GM20000 (cell line): ENCODE measurements at places on chromosomes 6 and 20.

DNA sequence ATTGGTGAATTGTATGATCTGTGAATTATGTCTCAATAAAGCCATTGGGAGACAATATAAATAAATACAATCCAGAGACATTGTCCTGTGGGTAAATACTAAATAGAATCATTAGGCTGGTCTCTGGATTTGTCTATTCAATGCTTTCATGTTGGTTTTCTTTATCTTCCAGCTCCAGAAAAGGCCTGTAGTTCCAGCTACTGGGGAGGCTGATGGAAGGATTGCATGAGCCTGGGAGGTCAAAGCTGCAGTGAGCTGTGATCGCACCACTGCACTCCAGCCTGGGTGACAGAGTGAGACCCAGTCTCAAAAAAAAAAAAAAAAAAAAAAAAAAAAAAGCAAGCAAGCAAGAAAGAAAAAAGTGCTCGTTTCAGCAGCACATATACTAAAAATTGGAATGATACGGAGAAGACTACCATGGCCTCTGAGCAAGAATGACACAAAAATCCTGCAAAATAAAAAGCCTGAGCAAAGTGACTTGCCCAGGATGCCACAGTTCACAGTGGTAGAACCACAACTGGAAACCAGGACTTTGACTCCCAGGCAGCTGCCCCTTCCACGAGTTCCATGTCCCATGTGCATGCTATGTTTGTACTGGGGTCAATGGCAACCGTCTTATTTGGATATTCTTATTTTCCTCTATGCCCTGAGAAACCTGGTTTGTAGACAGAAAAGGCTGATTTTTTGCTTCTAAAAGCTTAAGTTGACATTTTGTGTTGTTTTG is 33.6 kb upstream of the GMPR start:
- no peak for DNase-seq

GRCh38 chr6:67667637-67668422 is 967.3 kb upstream of the ADGRB3 start:
- DNase-seq = no peak

- no peak for DNase-seq
Measured at GRCh38 chr6:101398716-101399615, 5.5 kb downstream of the GRIK2 start.

GRCh38 chr6:161050134-161050765 is 58.7 kb downstream of the MAP3K4 start:
- no peak for DNase-seq

DNA sequence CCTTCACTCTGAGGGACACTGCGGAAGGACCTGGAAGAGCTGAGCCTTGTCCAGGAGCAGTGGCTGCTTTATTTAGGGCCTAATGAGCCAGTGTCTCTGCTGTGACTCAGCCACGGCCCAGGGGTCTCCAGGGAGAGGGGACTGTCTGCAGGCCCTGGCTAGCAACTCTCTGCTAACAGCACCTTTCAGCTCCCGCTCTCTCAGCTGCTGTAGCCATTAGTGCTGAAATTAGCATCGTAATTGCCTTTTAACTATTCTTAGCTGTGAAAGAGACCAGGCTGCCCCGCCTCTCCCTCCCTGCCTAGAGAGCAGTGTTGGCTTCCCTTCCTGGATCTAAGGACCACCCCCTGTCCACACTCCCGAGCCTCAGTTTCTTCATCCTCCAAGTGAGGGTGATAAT is 53.1 kb upstream of the SLC32A1 start:
- no peak for DNase-seq

DNA sequence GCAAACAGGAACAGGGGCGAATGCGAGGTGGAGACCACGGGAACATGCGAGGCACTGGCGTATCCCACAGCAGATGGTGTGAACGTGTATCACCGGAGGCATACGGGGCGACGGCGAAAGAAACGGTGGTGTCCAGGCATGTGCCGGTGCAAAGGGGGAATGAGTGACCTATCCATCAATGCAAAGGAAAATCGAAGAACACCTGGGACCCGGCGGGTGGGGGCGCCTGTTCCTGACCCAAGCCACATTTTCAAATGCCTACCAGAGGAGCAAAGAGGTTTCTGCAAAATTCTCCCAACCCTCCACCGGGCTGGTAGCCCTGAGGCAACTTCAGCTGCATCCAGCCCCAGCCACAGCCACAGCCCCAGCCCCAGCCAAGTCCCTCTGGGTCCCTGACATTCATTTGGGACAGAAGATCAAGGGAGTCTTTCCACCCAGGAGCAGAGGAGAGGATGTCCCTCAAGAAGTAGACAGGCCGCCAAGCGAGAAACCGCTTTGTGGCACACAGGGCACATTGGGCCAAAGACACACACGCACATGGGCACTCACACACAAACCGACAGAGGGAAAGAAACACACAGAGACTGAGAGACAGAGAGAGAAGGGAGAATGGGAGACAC is 164.0 kb upstream of the ZNF337 start:
- no peak for DNase-seq

GRCh38 chr6:118980063-118980462 is 45.1 kb upstream of the MCM9 start:
- DNase-seq = no peak

GRCh38 chr20:44402391-44403193 is 47.1 kb downstream of the HNF4A start:
- DNase-seq = no peak

- no peak for DNase-seq
Measured at GRCh38 chr20:57829805-57830514, 120.1 kb upstream of the PMEPA1 start.

DNA sequence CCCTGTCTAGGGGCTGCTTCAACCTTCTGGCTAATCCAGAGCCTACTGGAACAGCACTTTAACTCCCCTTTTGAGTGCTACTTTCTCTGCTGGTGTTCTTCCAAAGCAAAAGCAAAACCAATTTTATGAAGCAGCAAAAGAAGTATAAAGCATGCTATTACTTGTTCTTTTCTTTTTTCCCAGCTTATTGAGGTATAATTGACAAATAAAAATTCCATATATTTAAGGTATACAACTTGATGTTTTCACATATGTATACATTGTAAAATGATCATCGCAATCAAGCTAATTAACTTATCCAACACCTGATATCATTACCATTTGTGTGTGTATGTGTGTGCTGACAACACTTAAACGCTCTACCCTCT is 14.9 kb downstream of the ID4 start:
- DNase-seq = no peak

DNA sequence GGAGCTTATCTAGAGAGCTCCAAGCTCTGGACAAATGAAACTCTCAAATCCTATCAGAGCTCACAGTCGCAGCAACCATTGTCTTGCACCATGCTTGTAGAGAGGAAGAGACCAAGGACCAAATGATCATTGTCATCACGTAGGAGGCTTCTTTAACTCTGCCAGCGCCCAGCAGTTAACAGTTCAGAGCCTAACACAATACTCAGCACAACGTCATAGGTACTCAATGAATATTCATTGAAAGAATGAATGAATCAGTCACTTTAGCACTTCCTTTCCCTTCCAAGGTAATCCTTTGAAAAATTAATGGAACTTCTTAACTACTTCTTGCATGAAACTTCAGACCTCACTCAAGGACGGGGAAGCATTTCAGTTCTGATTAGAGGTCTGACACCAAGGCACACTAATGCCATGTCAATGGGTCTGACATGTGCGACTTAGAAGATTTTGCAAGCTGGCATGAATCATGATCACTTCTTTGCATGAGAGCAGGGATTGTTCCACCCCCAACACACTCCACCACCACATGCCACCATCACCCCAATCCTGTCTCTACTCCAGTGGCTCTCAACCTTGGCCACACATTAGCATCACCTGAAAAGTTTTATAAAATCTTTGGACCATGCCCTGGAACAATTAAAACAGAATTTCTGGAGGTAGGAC is 45.1 kb downstream of the KHDC1L start:
- no peak for DNase-seq

DNA sequence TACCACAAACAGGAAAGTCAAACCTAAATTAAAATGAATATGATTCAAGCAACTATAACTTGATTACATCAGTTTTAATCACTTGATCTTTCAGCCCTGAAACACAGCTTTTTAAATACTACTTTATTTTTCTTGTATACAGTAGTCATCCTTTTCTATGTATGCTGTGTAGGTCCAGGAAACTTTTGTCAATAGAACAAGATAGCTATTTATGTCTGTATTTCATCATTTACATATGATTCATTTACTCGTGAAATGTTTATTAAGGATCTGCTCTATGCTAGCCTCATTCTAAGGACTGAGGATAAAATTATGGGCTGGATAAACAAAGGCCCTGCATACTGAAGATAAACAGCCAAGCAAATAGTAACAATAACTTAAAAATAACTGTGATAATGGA is 930.2 kb downstream of the TFAP2A start:
- no peak for DNase-seq

DNA sequence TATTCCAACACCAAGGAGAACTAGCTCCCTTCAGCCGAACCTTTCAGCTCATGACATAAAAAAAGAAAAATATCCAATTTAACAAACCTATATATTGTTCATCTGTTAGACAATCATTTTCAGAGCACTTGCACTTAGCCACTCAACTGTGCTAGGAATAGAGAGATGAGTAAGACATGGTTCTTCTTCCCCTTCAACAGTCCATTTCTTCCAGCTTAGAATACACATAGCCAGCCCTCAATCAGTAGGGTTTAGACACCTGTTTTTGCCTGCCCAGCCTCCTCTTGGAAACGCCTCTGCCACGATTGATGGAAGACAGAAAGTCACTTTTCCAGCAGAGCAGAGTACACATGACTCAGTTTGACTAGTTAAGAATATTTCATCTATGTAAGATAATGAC is 21.8 kb downstream of the ADNP start:
- no peak for DNase-seq

GRCh38 chr20:25058847-25059810 is 1.2 kb upstream of the ACSS1 start:
- DNase-seq = no peak

DNA sequence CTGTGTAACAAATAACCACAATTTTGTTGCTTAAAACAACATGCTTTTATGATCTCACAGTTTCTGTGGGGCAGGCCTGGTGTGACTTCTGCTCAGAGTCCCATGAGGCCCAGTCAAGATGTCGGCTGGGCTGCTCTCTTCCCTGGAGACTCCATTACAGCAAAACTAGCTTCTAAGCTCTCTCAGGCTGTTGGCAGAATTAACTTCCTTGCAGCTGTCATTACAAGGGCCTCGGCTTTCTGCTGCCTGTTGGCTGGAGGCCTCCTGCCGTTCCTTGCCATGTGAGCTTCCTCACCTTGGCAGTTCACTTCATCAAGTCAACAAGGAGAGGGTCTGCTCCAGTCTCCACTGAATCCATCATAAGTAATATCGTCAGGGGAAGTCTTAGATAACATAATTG is 659.2 kb downstream of the PRKN start:
- no peak for DNase-seq

DNA sequence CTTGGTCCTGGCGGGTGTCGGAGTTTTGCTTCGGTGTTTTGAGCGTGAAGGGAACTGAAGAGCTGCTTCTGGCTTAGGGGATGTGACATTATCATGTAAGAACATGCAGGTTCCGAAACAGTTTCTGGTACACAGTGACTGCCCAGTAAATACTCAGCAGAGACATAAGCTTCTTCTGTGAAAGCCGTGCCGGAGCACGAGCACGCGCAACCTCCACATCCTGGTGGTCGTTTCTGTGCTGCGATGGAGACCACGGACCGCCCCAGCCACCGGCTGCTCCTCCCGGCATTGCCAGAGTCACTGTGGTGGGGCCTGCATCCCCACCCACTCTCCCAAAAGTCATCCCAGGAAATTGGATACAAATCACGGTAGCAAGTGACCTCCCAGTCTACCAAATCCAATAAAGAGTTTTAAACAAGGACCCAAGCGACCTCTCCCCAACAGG is 18.7 kb downstream of the KIF25 start:
- no peak for DNase-seq

DNA sequence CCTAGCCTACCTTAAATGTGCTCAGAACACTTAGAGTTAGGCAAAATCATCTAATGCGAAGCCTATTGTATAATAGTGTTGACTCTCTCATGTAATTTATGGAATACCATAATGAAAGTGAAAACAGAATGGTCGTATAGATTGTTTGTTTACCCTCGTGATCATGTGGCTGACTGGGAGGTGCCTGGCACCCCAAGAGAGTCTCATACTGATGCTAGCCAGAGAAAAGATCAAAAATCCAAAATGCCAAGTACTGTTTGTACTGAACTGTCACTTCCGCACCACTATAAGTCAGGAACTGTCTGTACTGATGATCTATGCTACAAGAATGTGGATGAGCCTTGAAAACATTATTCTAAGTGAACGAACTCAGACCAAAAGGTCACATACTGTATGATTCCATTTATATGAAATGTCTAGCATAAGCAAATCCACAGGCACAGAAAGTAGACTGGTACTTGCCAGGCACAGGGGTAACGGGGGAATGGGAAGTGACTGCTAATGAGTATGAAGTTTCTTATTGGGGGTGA is 22.4 kb downstream of the ZMYND8 start:
- DNase-seq = no peak

DNA sequence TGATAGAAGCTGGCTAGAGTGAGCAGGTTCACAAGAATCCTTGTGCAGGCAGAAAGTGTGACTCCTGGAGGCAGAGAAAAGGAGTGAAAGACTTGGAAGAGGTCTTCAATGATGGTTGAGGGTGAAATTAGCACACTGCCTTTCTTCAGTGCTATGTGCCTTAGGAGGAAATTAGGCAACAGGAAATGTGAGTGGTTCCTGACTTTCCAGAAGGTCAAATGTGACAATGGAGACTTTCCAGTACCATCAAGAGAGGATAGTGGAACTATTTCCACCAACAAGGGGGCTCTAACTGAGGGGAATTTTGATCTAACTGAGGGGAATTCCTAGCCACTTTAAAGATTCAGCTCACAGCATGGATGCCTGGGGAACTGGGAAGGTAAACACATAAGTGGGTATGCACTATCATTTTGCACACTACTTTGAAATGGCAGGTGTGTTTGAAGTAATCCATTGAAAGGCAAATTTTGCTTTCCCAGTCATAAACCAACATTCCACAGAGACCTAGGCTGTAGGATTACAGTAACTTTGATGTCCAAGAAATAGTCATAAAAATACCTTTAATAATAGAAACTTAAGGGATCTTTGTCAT is 90.0 kb downstream of the PERP start:
- no peak for DNase-seq

GRCh38 chr6:31493875-31494694 is 3.9 kb upstream of the MICB start:
- DNase-seq = peak; percentile 70

DNA sequence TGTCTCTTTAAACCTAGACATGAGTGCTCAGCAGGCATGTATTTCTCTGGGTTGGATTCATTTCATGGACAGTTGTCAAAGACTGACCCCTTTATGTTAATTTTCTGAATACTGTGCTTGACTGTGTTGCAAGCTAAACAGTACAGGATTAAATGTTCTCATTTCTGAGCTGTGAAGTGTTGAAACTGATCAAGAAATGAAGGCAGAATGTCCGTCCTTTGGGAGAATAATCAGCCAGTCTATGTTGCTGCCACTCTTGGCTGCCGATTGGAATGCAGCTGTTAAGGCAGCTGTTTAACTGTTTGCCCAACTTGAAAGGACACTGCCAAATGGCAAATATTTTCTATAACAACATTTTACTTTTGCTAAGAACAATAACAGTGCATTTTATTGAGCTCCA is 87.3 kb downstream of the CEP57L1 start:
- DNase-seq = no peak

- no peak for DNase-seq
Measured at GRCh38 chr20:44455126-44455525, 20.5 kb upstream of the TTPAL start.

- DNase-seq = no peak
Measured at GRCh38 chr6:2998998-2999617, 586 bp upstream of the NQO2 start.
